ENCODE measurements at places on chromosomes 3 and 15.
A peak's percentile ranks its signal among the peaks of the same experiment; 100 is the strongest.

DNA sequence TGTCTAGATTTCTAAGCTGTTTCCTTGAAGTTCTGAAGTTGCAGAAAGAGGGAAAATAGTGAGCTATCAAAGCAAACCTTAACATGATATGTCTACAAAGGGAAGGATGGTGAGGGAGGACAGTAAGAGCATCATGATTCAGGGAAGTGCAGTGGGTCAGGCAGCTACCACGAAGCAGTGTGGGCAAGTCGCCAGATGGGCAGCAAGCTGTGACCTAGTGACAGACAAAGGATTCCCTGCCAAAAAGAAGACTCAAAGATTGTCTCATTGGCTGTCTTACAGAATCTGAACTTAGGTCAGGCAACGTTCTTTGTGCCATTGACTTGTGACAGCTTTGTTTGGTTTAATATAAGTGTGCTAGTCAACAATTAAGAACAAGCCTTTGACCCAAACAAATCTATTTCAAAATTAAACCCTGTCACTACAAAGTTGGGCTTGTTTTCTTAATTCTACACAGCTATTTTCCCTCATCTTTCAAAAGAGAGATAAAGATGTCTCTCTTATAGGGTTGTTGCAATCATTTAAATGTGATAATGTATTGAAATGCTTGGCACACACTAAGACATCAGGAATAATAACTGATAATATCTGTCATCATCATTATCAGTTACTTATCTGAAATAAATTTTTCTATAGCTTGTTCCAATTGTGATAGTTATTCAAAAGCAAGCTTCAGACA, 153.3 kb downstream of the ECT2 start:
- DNase-seq, result no peak

DNA sequence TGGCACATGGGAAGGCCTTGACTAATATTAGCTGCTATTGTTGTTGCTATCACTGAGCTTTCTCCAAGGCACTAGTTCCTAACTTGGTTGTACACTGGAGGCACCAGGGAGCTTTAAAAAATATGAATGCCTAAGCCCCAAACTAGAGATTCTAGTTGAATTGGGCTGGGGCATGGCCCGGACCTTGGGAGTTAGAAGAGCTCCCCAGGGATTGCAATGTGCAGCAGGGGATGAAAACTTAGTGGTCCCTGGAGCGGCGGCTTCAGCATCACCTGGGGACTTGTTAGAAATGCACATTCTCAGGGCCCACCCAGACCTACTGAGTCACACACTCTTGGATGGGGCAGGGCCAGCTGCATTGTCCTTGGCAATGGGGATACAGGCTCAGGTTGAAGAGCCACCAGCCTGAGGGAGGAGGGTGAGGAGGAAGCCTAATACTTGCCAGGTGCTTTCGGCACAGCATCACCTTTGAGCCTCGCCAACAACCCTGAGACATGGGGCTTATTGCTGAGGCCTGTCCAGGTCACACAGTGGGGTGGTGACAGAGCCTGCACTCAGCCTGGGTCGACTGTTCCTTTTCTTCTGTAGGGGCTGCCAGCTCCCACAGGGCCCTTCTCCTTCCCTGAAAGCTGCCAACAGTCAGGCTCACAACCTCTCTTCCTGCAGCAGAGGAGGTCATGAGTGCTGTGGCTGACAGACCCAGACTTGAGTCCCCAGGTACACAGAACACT, 84.5 kb downstream of the ATP2B2 start:
- no peak for DNase-seq

GRCh38 chr3:168671091-168671490, 575.4 kb upstream of the GOLIM4 start:
- no peak for DNase-seq

DNA sequence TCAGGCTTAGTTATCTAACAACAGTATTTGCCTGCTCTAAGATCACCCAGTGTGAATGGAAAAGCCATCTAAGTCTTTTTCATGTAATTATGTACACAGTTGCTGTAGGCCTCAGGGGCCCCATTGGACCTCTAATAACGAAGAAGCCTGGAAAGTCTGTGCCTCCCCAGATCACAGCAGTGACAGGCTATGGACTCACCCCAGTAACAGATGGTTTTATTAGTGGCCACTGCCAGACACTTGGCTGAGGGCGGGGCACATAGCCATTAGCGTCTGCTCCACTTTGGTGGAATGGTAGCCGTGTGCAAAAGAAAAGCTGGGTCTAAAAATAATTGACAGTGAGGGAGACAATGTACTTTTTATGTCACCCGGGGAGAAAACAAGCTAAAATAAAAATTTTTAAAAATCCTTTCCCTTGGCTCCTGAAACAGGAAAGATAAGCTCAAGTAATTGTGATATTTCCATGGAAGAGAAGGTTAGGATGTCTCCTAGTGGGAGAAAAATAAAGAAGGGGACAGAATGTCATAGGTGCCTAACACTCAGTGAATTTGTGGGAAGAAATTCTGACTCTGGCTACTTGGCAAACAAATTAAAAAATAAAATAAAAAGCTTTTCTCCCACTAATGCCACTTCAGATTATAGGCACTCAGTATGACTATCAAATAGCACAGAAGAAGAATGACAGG, 44.3 kb upstream of the ZNF385D start:
- DNase-seq, result no peak

DNA sequence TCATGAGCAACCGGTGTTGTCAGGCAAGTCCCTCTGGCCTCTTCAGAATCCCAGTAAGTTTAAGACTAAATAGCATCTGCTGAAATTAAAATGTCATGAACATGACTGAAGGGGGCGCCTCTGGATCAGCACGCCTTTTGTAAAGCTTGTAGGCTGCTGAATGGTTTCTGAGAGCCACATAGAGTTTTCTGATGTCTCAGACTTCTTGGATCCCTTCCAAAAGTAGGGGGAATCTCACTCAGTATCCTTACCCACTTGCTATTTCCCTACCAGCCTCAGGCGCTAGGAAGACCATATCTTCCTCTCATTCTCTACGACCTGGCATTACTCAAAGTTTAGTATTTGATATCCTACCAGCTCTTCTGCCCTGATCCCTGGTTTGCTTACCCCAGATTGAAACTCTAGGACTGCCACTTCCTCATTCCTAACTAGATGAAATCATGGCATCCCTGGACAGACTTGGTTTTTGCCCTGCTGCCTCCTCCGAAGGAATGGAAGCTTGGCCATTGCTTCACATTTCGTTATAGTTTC, 62.7 kb upstream of the CD47 start:
- DNase-seq, result peak; percentile 18

DNA sequence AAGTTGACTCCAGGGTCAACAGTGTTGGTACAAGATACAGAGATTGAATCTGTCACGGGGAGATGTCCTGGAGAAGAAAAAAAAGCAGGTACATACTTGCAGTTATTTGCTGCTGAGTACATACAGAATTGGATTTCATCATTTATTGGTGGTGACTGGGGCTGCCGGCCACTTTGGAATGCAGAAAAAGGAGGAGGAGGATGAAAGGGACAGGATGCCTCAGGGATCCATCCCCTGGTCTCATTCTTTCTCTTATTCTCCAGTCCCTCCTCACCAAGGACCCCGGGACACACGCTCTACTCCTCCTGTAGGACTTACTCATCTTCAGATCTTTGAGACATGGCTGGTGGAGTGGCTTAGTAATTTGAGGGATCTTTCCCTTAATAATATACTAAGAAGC, 30.0 kb upstream of the MEIS2 start:
- DNase-seq, result no peak

DNA sequence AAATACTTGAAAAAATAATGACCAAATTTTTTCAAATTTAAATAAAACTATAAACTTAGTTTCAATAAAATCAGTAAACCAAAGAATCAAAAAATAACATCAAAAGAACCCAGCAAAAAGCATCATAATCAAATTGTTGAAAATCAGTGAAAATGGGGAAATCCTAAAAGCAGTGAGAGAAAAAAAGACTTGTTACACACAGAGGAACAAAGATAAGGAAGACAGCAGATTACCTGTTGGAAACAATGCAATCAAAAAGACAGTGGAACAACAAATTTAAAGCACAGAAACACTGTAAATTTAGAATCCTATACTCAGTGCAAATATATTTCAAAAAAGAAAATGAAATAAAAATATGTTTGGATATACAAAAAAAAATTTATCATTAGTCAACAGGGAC, 156.2 kb upstream of the LMCD1 start:
- no peak for DNase-seq

DNA sequence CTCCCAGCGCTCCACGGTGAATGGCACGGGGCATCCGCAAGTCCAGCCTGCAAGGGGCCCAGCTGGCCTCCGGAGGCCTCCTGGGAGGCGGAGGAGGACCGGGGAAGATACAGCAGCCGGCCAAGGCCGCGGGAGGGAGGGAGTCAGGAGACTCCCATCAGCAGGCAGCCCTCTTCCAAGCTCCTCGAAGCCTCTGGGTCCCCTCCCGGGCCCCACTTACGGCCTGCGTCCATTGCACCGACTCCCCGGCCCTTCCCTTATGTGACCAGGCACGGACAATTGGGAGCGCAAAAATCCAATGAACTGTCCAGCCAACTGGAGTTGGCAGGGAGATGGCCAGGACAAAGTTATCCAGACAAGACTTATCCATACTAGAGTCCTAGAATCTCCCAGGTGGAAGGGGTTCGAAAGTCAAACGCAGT, 668 bp downstream of the MFGE8 start:
- DNase-seq, result no peak

DNA sequence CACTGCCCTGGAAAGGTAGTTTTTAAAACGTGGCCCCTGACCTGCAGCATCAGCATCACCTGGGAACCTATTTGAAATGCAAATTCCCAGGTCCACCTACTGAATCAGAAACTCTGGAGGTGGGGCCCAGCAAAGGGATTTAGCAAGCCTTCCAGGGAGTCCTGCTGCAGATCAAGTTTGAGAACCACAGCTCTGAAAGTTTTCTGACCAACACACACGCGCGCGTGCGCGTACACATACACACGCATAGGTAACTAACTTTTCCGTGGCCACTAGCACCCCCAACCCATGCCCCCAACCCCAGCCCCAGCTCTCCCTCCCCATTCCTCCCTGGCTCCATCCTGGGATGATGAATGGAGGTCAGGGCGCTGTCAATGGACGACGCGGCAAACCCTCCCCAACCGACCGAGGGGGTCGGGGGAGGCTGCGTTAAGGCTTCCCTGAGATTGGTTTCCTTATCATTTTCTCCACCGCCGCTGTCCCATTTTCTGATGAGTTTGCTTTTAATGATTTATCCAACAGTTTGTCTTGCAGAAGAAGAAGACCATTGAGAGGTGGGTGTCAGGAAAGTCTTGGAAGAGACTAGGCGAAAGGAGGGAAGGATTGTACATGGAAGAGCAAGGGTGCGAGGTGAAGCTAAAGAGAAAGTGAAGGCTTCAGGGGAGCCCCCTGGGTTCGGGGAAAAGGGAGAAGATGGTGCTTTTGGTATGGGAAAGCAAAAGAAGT, 590 bp upstream of the BOC start:
- no peak for DNase-seq

GRCh38 chr15:35813573-35813972, 267.6 kb upstream of the DPH6 start:
- DNase-seq, result no peak

GRCh38 chr3:8937064-8938020, 25.9 kb downstream of the RAD18 start:
- no peak for DNase-seq

GRCh38 chr15:63051156-63052066, 8.9 kb downstream of the TPM1 start:
- DNase-seq, result no peak

- DNase-seq, result no peak
These were observed 8.4 kb upstream of the MYO1E start for GRCh38 chr15:59380902-59381610.

GRCh38 chr3:66416556-66417304, 84.1 kb downstream of the LRIG1 start:
- no peak for DNase-seq

- no peak for DNase-seq
These were observed 7.8 kb upstream of the LPCAT4 start for GRCh38 chr15:34374816-34375215.

DNA sequence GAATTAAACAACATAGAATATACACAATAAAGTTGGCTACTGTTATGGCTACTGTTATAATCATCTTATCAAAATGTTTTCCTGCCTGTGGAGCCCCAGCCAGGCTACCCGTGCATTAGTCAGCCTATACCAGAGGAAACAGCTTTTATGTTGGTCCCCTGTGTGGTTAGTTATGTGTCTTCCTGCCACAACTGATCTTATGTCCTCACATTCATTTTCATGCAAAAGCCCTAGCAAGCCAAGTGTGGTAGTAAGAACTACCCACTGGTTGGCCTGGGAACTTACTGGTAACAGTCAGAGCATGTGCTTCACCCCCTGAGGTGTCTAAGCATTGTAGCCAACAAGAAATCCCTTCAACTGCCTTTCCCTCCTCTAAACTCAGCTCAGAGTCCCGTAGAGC, 21.8 kb downstream of the MGLL start:
- no peak for DNase-seq

- DNase-seq, result no peak
These were observed 43.9 kb downstream of the ST3GAL6 start for GRCh38 chr3:98807011-98807410.

DNA sequence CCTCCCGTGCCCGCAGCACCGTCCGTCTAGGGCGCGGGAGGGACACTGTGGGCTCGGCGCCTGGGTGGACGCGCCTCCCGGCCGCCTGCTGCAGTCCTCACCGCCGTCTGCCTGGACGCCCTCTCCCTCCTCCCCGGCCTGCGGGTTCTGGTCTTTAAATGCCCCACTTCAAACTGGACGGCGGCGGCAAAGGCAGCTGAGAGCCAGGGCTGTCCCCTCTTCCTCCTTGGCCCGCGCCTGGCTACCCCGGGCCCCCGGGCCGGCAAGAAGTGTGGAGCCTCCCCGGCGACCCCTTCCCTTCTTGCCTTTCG, 426 bp downstream of the CBLB start:
- DNase-seq, result no peak

- no peak for DNase-seq
These were observed 227.5 kb upstream of the MDFIC2 start for GRCh38 chr3:70539908-70540307.

DNA sequence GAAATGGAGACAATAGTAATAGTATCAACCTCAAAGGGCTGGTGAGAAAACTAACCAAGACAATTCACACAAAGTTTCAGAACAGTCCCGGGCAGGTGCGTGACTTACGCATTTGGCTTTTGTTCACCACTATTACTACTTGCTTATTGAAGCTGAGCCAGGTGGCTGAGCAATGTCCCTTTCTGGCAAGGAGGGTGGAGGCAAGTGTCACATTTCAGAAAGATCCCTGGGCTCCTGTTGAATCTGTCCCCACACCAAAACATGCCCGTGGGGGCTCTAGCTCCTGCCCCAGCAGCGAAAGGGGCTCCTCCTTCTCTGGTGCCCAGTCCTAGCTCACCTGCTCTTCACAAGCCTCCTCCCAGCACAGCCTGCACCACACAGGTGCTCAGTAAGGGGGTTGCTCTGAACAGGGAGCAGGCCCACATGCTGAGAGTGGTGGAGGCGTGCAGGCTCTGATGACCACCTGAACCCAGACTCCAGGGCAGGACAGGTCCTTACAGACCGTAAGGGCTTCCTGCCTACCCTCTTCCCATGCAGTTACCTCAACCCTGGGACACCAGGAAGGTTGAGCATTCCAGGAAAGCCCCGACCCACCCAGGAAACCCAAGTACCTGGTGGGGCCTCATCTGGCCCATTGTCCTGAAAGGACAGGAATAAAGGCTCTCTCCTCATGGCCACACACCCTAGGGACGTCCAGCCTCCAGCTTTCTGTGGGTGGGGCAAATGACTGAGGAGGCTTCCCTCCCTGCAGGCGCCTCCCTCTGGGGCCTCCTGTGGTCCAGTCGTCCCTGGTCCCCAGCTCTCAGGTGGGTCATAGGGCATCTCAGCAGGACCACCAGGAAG, 32.6 kb downstream of the SEMA7A start:
- no peak for DNase-seq
